Sigmoid colon (tissue), 7 donors: ENCODE measurements at places on chromosomes 3 and 15. TPM values are rescaled to one million over a fixed set of nuclear protein-coding genes. Genes with fewer than 3 reads are reported as not detected.

DNA sequence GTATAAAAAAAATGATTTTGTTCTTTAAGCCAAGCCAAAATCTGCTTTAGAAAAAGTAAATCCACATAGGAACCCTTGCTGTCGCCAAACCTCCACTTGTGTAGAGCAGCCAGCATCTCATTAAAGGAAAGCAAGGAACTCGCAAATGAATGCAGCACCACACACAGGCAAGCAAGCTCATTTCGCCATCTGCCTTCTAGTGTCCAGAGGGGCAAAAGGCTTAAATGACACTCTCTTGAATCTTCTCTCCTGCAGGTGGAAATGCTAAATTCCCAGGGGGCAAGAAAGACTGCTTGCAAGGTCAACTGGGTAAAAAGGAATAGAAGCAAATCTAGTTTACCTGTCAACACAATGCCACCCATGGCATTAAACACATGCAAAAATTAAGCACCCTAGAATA lies 2.4 kb downstream of the MB21D2 start:
- H3K27ac ChIP-seq, result no peak overlapping the region
- H3K4me3 ChIP-seq, result no peak overlapping the region
- no peak for DNase-seq
- peaks cover 22% of the 10 kb centered on the region for H3K4me1 ChIP-seq

DNA sequence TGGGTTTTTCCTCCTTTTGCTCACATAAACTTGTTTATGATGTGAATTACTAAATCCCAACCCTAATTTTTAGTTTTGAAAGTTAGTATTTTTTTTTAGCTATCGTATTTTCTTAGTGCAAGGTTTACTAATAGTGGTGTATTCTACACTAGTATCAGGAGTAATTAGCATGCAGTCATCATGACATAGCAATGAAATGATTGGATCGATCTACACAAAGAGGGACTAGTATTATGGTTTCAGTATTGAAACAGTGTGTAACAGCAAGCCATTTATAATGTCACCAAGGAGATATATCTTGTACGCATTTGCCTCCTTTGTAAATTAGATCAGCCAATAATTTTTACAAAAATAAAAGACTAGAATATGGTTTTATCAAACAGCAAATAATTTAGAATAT lies 38.7 kb downstream of the RNF111 start:
- H3K36me3 ChIP-seq, result peaks cover 10% of the 10 kb centered on the region
- no peaks in the 10 kb centered on the region for H3K4me1 ChIP-seq
- H3K27me3 ChIP-seq, result no peaks in the 10 kb centered on the region
- no peak for DNase-seq
- H3K27ac ChIP-seq, result no peak overlapping the region

- H3K36me3 ChIP-seq, result no peaks in the 10 kb centered on the region
- no peaks in the 10 kb centered on the region for H3K27me3 ChIP-seq
- no peak for DNase-seq
- H3K4me1 ChIP-seq, result no peaks in the 10 kb centered on the region
- no peak overlapping the region for H3K27ac ChIP-seq
Measured at GRCh38 chr3:28844298-28845005, 436.4 kb upstream of the RBMS3 start.

DNA sequence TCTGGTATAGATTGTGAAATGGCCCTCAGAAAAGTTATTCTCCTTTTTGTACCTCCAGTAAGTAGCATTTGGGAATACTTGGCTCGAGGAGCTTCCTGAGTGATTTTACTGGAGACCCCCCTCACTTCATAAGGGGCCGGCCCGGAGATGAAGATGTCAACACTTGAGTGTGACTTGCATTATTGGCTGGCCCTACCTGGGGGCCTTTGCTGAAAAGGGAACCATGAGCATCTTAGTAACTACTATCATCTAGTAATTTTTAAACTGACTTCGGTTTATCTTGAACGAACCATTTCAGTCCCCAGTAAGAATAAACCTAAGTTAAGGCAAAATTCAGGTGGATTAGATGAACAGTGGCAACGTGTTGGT lies 1.3 kb downstream of the FAIM start:
- DNase-seq, result no peak
- no peaks in the 10 kb centered on the region for H3K36me3 ChIP-seq
- H3K4me1 ChIP-seq, result peaks cover 14% of the 10 kb centered on the region
- H3K27ac ChIP-seq, result peak overlapping the region; percentile 93
- no peak overlapping the region for H3K4me3 ChIP-seq

IL12A gene
- total RNA-seq, result 0.27 TPM

CCR1 gene
- total RNA-seq, result 16.3 TPM

SLC22A13 gene
- total RNA-seq, result not detected

GPR149 gene
- total RNA-seq, result not detected

DNA sequence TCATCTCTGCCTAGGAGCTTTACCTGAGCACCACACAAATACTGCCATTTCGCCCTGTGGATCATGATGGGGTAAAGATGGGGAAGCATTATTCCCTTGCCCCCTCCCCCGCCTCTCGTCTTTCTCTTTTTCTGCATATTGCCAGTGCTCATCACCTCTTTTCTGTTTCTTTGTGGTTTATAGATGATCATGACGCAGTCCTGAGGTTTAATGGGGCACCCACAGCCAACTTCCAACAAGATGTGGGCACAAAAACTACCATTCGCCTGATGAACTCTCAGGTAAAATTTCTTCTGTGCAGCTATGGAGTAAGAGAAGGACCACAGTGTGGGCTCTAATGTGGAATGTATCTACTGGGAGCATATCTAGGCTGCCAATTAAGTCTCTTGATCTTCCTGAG lies 88.2 kb downstream of the RPL39L start:
- no peak for DNase-seq
- H3K36me3 ChIP-seq, result no peaks in the 10 kb centered on the region
- H3K27ac ChIP-seq, result no peak overlapping the region
- H3K4me3 ChIP-seq, result no peak overlapping the region
- H3K4me1 ChIP-seq, result no peaks in the 10 kb centered on the region
- H3K27me3 ChIP-seq, result no peaks in the 10 kb centered on the region

DNA sequence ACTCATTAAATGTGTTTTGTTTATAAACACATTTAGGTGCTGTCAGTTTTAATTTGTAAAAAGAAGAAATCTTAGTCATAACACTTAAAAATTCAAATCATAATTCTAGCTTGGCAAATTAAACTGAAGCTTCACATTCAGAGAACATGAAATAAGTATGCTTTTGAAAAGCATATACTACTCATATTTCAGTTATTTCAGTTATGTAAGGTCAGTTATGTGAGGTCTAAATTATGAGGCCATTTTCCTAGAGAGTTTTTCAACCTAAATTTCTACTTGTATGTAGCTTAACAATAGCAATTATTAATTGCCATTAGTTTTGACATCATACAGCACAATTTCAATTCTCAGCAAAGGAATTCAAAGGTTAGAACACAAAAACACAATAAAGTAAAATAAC lies 465.0 kb downstream of the PLOD2 start:
- no peak for DNase-seq
- H3K4me1 ChIP-seq, result no peaks in the 10 kb centered on the region
- H3K36me3 ChIP-seq, result no peaks in the 10 kb centered on the region

DNA sequence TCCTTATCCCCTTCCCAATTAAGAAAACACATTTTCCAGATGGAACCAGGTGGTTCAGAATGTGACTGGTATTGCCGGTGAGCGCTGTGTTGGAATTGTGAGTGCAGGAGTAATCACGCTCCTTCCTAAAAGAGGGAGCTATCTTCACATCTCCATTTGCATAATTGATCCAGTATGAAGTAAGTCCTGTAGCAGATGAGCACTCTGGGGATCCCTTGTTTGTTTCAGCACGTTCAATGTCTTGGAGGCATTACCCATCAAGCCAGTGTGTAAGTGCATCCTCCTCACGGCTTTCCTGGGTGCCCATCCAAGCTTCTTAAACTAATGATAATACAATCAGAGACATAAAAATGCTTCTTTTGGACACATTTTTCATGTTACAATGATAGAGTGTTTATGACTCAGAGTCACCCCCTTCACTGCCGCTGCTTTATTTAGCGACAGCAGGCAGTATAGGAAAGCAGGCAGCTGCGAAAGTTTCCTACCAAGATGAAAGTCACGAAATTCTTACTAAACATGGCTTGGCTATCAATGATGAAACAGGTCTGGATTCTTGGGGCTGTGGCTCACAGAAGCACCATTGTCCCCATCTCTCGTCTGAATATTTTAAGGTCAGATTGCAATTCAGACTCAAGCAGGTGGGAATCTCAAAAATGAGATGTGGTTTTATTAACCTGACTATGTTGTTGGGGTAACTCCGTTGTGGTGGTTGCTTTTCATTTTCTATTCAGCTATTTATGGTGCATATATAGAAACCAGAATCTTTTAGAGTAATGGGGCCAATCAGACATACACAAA lies 346.3 kb upstream of the MDFIC2 start:
- H3K27me3 ChIP-seq, result no peaks in the 10 kb centered on the region
- no peak overlapping the region for H3K4me3 ChIP-seq
- H3K4me1 ChIP-seq, result no peaks in the 10 kb centered on the region
- no peak for DNase-seq

DNA sequence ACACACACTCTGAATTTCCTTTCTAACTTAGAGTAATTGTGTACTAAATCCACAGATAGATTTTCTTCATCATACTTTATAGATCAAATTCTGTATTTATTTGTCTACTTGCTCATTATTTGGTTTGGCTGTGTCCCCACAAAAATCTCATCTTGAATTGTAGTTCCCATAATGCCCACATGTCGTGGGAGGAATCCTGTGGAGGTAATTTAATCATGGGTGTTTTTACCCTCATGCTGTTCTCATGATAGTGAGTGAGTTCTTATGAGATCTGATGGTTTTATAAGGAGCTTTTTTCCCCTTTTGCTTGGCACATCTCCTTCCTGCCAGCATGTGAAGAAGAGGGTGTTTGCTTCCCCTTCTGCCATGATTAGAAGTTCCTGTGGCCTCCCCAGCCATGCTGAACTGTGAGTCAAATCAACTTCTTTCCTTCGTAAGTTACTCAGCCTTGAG lies 198.3 kb upstream of the TGFBR2 start:
- no peaks in the 10 kb centered on the region for H3K4me1 ChIP-seq
- H3K4me3 ChIP-seq, result no peak overlapping the region
- no peak overlapping the region for H3K27ac ChIP-seq
- H3K36me3 ChIP-seq, result no peaks in the 10 kb centered on the region
- no peak for DNase-seq
- H3K27me3 ChIP-seq, result no peaks in the 10 kb centered on the region

MNS1 gene
- 1.2 TPM for total RNA-seq

- no peak for DNase-seq
- no peaks in the 10 kb centered on the region for H3K4me1 ChIP-seq
- no peaks in the 10 kb centered on the region for H3K36me3 ChIP-seq
- no peak overlapping the region for H3K4me3 ChIP-seq
Measured at GRCh38 chr3:118955914-118956556, 78.6 kb downstream of the IGSF11 start.

CHRNA3 gene
- 13.8 TPM for total RNA-seq

DNA sequence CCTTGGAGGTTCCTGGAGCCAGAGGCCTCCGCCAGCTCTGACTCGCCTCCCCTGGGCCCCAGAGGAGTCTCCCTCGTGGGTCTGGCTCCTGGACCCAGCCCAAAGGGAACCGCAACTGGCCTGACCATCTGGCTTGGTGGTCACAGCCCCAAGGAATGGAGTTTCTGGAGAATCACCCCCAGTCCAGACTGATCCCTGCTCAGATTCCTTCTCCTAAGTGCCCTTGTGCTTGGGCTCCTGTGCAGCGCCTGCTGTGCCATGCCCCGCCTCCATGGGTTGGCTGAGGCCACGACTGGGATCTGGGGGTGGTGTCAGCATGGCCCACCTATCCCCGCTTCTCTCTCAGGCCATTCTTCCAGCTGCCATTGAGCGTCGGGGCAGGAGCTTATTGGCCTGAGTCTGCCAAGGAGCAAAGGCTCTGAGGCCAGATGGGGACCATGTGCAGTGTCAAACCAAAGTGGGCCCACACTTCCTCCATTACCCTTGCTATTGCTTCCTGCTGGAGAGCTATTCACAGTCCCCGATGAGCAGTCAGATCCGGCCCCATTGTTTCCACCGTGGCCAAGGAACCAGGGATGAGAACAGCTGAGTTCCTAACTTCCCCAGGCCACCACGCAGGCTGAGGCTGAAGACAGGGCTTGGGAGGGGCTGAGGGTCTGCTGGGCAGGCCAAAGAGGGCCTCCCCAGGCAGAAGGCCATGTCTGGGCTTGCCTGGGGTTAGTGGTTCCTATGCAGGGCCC lies 19.0 kb downstream of the CSPG4 start:
- H3K4me3 ChIP-seq, result no peak overlapping the region
- no peak for DNase-seq
- peaks cover 39% of the 10 kb centered on the region for H3K36me3 ChIP-seq
- H3K4me1 ChIP-seq, result no peaks in the 10 kb centered on the region

- no peak overlapping the region for H3K4me3 ChIP-seq
- no peaks in the 10 kb centered on the region for H3K27me3 ChIP-seq
- no peaks in the 10 kb centered on the region for H3K36me3 ChIP-seq
- DNase-seq, result no peak
- H3K4me1 ChIP-seq, result no peaks in the 10 kb centered on the region
Measured at GRCh38 chr15:39501366-39502081, 79.4 kb upstream of the THBS1 start.

PSMD2 gene
- 127 TPM for total RNA-seq

GRCh38 chr15:60914360-60914759 lies 314.7 kb downstream of the RORA start:
- no peak overlapping the region for H3K27ac ChIP-seq
- H3K4me3 ChIP-seq, result no peak overlapping the region
- H3K36me3 ChIP-seq, result no peaks in the 10 kb centered on the region

DNA sequence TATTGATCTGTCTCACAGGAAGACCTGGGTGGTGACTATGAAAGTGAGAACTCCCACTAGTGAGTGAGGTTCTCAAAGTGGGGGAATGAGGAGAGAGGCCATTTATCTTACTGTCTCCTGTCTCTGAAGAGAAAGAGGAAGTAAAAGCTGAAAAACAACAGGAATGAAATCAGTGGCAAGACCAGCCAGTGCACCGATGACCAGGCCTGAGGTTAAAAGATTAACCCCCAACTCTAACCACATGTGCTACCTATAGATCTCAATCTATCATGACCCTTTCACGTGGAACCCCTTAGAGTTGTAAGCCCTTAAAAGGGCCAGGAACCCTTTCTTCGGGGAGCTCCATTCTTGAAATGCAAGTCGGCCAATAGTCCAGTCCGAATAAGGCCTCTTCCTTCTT lies 239.3 kb upstream of the CNTN6 start:
- no peaks in the 10 kb centered on the region for H3K36me3 ChIP-seq
- no peak overlapping the region for H3K4me3 ChIP-seq
- no peaks in the 10 kb centered on the region for H3K4me1 ChIP-seq

GRCh38 chr3:184058029-184058428 lies 5.2 kb downstream of the HTR3C start:
- H3K27ac ChIP-seq, result no peak overlapping the region
- no peaks in the 10 kb centered on the region for H3K36me3 ChIP-seq
- no peak overlapping the region for H3K4me3 ChIP-seq
- H3K27me3 ChIP-seq, result no peaks in the 10 kb centered on the region
- no peaks in the 10 kb centered on the region for H3K4me1 ChIP-seq

SERINC4 gene
- total RNA-seq, result not detected

GRCh38 chr3:136390574-136390973 lies 140.4 kb downstream of the PCCB start:
- DNase-seq, result no peak
- no peak overlapping the region for H3K27ac ChIP-seq
- no peaks in the 10 kb centered on the region for H3K27me3 ChIP-seq
- H3K4me3 ChIP-seq, result no peak overlapping the region

MST1R gene
- total RNA-seq, result 2.1 TPM

- H3K4me3 ChIP-seq, result no peak overlapping the region
- DNase-seq, result peak; percentile 72
- no peaks in the 10 kb centered on the region for H3K36me3 ChIP-seq
Measured at GRCh38 chr3:127455541-127456450, 134.7 kb downstream of the TPRA1 start.

GRCh38 chr3:126547721-126548120 lies 11.0 kb downstream of the C3orf22 start:
- H3K4me1 ChIP-seq, result no peaks in the 10 kb centered on the region
- peaks cover 9% of the 10 kb centered on the region for H3K27me3 ChIP-seq
- DNase-seq, result peak; percentile 19
- no peak overlapping the region for H3K27ac ChIP-seq

- no peak overlapping the region for H3K27ac ChIP-seq
- H3K36me3 ChIP-seq, result no peaks in the 10 kb centered on the region
- peaks cover 66% of the 10 kb centered on the region for H3K4me1 ChIP-seq
Measured at GRCh38 chr3:196774848-196775422, 35.3 kb downstream of the PAK2 start.
